ENCODE measurements at places on chromosomes 16 and 17.

GRCh38 chr17:29663155-29663554 is 40.4 kb upstream of the CORO6 start:
- no peak for DNase-seq

DNA sequence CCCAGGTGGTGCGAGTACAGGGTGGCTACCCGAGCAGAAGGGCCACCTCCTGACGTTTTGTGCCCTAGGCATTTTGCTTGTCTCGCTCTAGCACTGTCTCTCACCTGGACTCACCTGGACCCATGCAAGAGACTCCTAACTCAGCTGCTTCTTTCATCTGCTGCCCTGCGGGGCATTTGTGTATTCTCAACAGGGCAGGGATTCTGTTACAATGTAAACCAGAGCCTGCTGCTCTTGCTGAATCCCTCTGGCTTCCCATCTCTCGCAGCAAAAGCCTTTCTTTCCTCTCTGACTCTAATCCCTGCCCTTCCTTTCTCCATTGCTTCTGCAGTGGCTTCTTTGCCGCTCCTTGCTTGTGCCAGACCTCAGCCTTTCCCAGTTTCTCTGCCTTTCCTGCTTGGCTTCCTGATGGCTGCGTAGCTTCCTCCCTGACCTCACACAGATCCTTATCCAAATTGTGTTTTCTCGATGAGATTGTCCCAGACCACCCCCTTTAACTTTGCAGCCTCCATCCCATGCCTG is 10.2 kb downstream of the ARSG start:
- no peak for DNase-seq

- DNase-seq, result no peak
These were observed 57.8 kb downstream of the BMERB1 start for GRCh38 chr16:15492091-15492740.

DNA sequence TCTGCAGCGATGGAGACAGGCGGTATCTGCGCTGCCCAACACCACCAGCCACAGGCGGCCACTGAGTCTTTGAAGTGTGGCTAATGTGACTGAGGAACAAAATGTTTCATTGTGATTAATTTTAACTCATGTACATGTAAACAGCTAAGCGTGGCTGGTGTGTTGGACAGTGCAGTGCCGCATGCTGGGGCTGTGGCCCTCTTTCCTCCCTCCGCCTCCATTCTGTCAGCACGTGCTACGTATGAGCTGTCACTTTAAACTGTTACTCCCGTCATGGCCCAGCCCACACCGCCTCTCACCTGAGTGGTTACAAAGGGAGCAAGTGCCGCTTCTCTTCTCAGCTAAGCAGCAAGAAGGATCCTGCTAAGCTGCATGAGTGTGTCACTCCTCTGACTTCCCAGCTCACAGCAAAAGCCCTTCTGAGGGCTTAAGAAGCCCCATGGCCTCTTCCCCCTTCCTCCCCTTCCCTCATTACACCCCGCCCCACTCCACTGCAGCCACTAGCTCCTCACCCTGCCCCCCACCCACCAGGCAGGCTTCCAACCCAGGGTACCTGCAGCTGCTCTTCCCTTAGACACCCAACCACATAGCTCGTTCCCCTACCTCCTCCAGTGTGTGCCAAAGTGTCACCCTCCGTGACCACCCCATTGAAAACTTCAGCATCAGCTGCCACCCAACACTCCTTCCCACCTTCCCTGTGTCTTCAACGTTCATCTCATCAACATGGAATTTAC is 15.0 kb downstream of the HASPIN start:
- no peak for DNase-seq

- DNase-seq, result no peak
These were observed at the start of gene ENO3 for GRCh38 chr17:4950746-4951204. Gene ENO3, plus strand, starts transcription at chr17:4951119. Its CDS starts 711 bp downstream, at chr17:4951830.

- DNase-seq, result no peak
These were observed 78.8 kb downstream of the GNAO1 start for GRCh38 chr16:56269811-56270684.

DNA sequence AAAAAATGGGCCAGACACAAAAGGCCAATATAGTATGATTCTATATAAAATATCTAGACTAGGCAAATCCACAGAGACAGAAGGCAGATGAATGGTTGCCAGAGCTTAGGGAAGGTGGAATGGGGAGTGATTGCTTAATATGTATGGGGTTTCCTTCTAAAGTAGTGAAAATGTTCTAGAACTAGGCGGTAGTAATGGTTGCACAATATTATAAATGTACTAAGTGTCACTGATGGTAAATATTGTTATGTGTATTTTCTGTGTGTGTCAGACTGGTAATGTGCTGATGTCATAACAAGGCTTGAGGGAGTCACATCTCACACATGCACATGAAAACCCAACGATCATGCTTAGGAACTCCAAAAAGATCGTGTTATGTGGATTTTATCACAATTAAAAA is 106.9 kb upstream of the SIAH1 start:
- no peak for DNase-seq
